ENCODE measurements at places on chromosomes 7 and 10.

DNA sequence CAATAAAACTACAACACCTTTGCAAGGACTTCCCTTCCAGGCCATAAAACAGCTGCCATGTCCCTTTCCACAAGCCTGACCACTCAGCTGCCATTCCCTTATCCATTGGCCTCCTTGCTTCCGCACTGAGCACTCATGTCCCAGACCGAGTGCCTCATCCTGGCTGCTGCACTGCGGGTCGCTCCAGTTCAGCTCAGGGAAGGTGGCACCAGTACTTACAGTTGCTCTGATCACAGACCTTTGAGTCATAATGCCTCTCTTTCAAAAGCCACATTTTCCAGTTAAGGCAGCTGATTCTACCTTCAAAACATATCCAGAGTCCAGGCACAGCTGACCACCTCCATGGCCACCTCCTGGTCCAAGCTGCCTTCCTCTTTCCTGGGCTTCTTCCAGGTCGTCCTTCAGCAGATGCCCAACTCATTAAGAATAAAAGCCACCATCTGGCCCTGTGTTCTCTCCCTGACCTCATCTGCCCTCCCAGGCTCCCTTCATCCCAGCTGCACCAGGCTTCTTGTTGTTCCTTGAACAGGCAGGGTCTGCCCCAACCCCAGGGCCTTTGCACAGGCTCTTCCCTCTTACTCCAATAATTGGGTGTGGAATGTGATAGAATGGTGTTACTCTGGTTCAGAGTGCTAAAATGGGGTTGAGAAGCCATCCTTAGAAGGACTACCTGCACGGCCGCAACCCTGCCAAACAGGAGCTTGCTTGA lies 64.5 kb downstream of the RAMP3 start:
- no peak for DNase-seq

DNA sequence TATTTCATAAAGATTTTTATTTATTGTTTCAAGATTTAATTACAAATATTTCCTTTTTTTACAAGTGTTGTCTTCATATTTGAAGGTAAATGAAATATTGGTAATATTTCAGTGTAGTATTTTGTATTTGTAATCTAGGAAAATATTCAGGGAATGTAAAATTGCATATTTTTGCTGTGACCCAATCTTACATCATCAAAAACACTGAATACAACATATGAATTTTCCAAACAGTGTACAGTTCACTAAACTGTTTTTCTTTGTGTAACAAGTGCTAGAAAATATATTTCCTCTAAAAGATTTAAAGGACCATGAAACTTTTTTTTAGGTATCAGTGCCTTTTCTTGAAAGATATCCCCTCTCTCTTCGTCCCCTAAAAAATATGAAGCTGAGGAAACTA lies 251.9 kb upstream of the KCND2 start:
- no peak for DNase-seq

- DNase-seq, result no peak
Observed at GRCh38 chr10:78342827-78343653, 309.4 kb downstream of the RPS24 start.

DNA sequence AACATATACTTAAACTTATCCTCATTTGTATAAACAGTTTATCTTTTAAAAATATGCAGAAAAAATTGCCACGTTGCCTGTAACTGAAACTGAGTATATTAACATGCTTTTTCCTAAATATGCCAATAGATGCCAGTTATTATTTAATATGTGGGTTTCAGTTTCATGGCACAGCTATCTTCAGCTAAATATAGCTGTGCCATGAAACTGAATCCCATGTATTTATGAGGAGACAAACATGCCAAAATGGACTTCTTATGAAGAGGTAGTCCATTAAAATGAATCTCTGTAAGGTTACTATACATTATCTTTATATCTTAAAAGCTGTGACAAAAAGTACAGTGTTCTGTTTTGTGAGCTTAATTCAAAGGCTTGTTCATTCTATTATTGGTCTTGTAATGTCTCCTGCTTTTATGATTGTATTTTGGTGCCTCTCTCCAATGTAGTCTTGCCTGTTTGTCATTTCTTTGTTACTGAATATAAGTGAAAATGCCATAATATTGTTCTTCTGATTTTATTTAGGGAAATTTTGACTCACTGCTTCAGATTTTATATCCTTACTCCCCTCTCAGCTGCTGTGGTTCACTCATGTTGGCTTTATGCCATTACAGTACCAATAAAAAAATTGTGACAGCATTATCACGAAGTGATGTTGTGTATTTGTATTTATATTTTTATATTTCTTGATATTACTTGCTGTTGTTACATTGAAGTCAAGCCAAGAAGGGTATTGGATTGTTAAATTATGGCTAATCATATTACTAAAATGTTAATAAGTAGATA lies 34.3 kb upstream of the CACNA2D1 start:
- no peak for DNase-seq

- DNase-seq, result peak; percentile 86
Observed at GRCh38 chr7:5701085-5701914, 80.2 kb downstream of the RNF216 start.

GRCh38 chr7:22885797-22886261 lies 63.2 kb upstream of the TOMM7 start:
- DNase-seq, result peak; percentile 89

- no peak for DNase-seq
Observed at GRCh38 chr10:133465191-133465949, 11.6 kb downstream of the SCART1 start.

GRCh38 chr10:88499569-88500470 lies 83.3 kb downstream of the RNLS start:
- no peak for DNase-seq

DNA sequence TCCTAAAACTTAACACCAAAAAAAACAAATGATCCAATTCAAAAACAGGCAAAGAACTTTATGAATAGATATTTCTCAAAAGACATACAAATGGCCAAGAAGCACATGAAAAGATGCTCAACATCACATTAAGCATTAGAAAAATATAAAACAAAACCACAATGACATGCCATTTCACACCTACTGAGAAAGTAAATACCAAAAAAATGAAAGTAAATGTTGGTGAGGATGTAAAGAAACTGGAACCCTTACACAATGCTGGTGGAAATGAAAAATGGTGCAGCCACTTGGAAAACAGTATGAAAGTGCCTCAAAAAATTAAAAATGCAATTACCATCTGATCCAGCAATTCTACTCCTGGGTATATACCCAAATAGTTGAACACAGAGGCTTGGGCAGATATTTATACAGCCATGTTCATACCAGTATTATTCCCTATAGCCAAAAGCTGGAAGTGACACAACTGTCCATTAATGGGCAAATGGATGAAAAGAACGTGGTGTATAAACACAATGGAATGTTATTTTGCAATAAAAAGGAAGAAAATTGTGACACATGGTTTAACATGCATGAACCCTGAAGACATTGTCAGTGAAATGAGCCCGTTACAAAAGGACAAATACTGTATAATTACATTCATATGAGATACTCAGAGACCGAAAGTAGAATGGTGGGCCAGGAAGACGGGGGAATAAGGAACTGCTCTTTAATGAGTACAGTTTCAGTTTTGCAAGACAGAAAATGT lies 89.0 kb downstream of the JMJD1C start:
- no peak for DNase-seq

DNA sequence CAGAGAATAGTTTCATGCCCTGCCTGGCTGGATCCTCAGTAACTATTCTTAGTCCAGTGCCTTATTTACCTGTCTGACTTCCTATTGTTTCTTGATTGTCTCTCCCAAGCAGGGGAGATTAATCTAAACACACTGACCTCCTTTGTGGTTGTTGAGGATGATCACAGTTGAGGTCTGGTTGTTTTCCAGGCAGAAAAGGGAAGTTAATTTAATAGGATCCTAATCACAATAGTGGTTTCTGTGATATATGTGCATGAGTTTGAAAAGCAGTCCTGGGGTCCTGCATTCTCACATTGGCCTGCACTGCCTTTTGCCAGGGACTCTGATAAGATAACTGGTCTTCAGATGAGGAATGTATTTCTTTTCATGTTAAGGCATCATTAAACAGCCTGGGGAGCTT lies 130.1 kb downstream of the SND1 start:
- no peak for DNase-seq

DNA sequence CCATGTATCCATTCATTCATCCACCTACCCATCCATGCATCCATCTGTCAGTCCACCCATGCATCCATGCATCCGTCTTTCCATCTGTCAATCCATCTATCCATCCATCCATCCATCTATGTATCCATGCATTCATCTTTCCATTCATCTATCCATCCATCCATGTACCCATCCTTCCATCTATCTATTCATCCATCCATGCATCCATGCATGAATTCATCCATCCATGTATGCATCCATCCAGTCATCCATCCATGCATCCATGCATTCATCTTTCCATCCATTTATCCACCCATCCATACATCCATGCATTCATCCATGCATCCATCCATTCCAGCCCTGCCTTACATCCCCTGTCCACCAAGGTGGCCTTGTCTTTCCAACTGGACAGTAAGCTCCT lies 45.7 kb downstream of the SORCS3 start:
- DNase-seq, result no peak

DNA sequence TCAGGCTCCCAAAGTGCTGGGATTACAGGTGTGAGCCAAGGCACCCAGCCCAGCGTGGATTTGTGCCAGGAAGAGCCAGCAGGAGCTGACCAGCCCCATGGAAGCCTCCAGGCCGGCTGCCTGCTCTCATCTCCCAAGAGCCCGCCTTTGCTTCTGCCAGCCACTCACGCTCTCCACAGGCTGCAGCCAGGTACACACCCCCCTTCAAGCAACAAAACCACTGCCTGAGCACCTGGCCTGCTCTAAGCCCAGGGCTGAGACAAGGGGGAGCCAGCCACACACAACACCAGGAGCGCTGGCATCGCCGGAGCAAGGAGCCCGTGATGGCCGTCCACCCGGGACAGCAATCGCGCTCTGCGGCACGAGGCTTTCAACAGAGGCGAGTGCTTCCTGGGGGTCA lies 34.5 kb downstream of the MAD1L1 start:
- no peak for DNase-seq

- no peak for DNase-seq
Observed at GRCh38 chr7:68724965-68725364, 873.3 kb upstream of the AUTS2 start.

GRCh38 chr10:109976681-109977080 lies 31.1 kb upstream of the ADD3 start:
- DNase-seq, result no peak

DNA sequence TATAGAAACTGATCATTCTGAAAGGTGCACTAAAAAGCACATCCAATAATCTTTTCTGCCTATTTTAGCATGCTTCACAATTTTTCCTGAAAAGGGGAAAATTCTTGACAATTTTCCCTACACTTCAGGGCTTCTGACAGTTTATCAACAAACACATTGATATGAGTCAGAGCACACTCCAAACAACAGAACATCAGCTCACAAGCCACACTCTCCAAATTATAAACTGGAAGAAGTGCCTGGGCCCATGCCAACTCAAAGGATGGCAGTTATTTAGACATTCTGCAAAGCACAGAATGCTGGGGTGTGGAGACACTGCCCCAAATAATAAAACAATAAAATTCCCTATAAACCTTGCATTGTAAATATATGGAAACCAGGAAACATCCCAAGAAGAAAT lies 90.8 kb downstream of the ELAPOR2 start:
- DNase-seq, result no peak

- no peak for DNase-seq
Observed at GRCh38 chr7:158442260-158442659, 145.4 kb downstream of the PTPRN2 start.

DNA sequence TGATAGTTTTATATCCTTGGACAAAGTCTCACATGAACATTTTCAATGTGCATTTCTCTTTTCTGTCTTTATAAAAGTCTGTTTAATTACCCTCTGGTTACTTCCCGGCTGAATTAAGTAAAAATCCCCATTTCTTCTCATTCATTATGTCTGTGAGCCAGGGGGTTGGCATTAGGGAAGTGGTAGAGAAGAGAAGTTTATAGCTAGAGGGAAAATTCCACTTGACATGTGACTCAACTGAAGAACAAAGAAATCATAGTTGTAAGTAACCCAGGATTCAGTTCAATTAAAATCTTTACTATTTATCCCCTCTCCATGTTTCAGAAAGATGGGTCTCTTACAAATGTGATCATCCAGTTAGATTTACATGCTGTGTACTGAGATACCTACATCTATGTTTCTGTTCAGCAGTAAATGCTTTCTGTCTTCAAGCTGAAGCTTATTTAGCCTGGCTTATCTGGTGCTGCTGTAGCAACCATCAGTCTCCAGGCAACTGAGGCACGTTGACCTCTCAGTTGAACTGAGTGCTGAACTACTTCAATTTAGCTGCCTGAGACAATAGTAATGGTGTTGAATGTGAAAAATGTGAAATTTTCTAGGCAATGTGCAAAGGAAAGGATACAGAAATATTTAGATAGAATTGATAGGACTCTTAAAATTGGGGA lies 181.6 kb downstream of the MLLT10 start:
- DNase-seq, result no peak

- no peak for DNase-seq
Observed at GRCh38 chr7:137547485-137547884, 204.0 kb upstream of the PTN start.

- DNase-seq, result no peak
Observed at GRCh38 chr10:9781666-9782065, 1236.0 kb upstream of the CELF2 start.

GRCh38 chr10:122465401-122466040 lies 4.2 kb downstream of the HTRA1 start:
- DNase-seq, result no peak

DNA sequence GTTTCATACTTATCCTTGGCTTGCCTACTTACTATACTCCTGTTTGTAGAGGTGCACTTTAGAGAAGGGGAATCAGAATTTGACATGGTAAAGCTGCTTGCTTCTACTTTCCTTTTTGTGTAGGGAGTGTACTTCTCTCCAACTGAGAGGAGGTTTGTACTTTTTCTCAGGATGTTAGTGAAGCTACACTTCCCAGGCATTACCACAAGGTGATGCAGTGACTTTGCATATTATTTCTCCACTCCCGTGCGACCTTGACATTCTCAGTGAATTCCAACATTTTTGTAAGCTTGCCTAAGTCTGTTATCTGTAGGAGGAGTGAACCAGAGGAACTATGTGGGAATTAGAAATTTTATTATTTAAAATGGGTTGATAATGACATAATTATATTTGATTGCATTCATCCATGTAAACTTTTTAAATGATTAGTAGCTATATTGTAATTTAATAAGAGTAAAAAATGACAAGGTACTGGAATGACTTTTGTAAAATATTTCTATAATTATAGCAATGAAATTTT lies 5.2 kb downstream of the TAX1BP1 start:
- DNase-seq, result peak; percentile 9

DNA sequence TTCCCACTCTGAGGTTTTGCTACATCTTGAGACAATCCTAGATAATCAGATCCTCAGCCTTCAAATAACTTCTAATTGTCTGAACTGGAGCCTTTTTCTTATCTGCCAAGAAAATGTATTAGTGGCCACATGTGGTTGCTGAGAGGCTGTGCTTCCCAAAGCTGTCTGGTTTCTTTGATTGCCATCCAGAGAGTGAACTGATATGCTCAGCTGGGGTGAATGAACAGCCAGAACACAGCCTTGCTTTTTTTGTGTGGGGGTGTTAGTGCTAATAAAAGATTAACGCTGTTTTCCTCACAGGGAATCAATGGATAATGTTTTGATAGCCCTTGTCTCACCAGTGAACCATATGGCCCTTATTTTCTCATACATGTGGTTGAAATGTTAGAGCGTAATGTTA lies 66.9 kb downstream of the BBS9 start:
- DNase-seq, result no peak

- no peak for DNase-seq
Observed at GRCh38 chr7:130452951-130453350, 12.1 kb upstream of the CEP41 start.
